ENCODE measurements at places on chromosomes 3 and 15. TPM values are rescaled to one million over a fixed set of nuclear protein-coding genes. Genes with fewer than 3 reads are reported as not detected.

- DNase-seq = no peak
Observed at GRCh38 chr3:178967177-178967532, 104.5 kb downstream of the ZMAT3 start.

MKRN3 gene
- 0.42 TPM for total RNA-seq

DNA sequence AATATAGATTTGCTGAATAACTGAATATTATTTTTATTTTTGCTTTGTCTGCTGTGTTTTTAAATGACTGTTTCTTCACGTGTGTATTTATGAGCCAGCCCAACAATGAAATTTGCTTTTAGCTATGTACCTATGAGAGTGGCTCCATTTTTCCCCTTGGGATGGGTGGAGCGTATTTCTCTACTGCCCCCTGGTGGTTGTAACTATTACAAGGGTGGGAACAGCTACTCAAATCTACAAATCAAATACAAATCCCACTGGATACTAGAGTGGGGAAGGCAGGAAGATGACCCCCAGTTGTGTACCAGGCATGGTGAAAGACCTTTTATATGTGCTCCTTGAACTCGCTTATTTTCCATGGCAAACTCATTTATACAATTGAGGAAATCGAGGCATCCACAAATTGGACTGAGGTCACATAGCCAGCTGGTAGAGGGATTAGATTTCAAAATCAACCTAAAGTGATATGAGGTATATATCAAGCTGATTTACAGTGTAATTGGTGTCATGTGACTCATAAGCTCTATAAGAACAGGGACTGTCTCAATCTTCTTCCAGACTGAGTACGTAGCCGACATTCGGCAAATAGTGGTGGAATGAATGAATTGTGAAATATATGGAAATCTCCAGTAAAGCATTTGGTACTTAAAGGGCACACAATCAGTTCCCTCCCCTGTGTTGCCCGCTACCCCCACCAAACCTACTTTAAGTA lies 69.5 kb upstream of the VEPH1 start:
- peak; percentile 74 for DNase-seq

- DNase-seq = no peak
Observed at GRCh38 chr15:83775738-83776137, 121.8 kb downstream of the ADAMTSL3 start.

OR5K2 gene
- not detected for total RNA-seq

SPTBN5 gene
- total RNA-seq = 0.17 TPM
